ENCODE measurements at places on chromosomes 7 and 10.

- no peak for DNase-seq
These were observed 1.2 kb upstream of the SLC13A4 start for GRCh38 chr7:135729230-135729629.

- DNase-seq, result no peak
These were observed 3.1 kb upstream of the UPP1 start for GRCh38 chr7:48085942-48086341.

DNA sequence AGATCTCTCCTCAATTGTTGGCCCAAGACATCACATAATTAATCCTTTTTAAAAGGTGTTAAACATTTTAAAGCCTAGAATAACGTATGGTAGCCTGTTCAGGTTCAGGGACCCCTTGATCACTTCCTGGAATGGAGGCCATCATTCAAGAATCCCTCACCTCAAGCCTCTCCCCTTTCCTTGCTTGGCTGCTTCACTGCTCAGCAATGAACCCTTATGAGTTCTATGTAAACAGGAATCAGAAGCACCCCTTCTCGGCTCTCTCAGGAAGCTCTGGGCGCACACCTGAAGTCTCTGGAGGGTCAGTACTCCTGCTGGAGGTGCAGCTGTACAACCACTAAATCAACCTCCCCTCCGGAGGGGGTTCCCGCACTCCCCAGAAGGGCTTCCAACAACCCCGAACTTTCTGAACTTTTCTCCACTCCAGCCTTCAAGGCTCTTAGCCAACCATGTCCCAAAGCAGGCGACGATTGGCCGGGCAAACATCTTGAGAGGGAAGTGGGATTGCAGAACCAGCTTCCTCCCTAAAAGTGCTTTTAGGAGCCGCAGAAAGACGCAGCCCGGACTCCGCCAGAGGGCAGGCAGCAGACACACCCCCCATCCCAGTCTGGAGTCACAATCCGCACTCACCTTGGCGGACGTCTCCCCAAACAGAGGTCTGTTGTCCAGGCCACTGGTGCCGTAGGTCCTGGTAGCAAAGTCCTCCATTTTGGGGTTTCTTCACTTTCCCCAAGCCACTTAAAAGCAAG, 562 bp downstream of the TMEM243 start:
- peak; percentile 15 for DNase-seq

- no peak for DNase-seq
These were observed 208.3 kb downstream of the PPP1R3A start for GRCh38 chr7:113710310-113711096.

DNA sequence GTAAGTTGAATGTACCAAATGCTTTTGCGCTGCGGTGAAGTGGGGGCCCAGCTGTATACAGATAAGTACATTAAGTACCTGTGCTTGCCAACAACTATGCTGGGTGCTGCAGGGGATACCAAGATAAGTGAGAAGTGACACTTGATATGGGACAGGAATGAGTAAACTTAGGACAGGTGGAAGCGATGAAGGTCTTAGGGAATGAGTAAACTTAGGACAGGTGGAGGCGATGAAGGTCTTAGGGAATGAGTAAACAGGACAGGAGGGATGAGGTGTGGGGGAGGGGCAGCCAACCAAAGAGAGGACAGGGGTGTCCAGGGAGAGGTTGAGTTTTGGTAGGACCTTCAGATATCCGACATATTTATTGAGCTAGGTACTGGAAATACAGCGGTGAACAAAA, 1.4 kb downstream of the MDH2 start:
- DNase-seq, result no peak

GRCh38 chr7:121793716-121794115, 79.2 kb upstream of the PTPRZ1 start:
- no peak for DNase-seq
